Hypothalamus (tissue), 51 donors: ENCODE measurements at places on chromosomes 3 and 15.

- DNase-seq = no peak
Measured at GRCh38 chr15:61441891-61442290, 212.8 kb upstream of the RORA start.

DNA sequence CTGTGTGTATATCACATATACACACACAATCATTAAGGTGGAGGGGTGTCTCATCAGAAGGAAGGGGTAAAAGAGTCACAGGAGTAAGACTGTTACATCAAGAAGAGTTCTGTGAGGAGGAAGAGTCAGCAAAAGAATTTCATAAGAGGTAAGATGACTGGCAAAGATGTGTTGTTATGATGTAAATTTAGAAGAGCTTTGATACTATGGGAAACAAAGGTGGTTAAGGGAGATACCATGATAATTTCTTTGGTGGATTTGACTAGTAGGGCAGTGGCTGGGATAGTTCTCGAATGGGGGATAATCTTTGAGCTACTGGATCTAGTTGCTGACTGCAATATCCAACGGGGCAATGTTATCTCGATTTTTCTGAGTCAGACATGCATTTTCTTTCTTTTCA lies 61.6 kb downstream of the STAG1 start:
- no peak for DNase-seq

- DNase-seq = no peak
Measured at GRCh38 chr3:57298041-57298440, 5.6 kb upstream of the ASB14 start.

DNA sequence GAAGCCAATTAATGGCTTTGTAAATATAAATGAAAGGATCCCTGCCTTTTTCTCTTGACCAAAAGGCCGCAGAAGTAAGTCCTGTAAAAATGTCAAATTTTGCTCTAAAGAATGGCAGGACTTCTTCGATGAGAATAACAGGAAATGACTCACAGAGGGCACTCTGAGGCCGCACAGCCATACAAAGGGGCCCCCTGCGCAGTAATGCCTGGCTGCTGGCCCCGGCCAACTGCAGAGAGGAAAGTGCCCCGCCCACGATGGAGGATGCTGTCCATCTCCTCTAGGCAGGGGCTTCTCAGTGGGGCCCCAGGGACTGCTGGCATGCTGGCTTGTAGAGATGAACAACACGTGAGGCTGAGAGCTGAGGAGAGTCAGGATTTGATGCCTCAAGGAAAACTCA lies 18.1 kb upstream of the SCN10A start:
- DNase-seq = no peak

DNA sequence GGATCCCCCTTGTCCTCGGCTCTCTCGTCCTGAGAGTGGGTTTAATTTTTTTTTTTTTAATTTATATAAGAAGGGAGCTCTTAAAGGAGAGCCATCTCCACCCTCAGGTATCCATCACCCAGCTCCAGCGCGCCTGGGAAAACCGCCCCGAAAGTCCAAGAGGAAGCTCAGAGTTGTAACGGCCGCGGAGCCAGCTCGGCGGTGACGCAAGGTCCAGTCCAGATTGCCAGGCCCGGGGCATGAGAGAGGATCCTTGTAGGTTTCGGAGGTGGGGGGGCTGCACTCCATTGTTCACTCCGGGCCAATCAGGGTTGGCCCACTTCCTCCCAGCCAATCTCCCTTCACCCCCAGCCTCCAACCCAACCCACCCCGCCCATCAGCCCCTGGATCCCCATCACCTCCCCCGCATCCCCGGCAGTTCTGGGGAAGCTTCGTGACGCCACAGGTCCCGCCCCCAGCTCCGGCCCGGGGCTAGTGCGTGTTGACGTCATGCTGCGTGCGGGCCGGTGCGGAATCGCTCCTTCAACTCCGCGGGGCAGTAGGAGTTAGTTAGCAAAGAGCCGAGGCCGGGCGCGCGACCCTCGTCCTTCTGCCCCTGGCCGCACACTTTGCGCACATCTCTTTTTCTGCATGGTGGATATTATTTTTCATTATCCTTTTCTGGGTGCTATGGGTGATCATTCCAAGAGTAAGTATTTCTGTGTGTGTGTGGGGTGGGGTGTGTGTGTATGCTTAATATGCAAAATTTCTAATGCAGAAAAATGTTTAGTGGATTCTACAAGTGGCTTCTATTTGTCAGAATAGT lies at the start of gene ISL2:
TSS of gene ISL2 (plus strand) at position 520 of the 805 bp plus-strand sequence. CDS start at position 631, 111 bp downstream.
- DNase-seq = no peak

GRCh38 chr3:118059096-118059495 lies 975.5 kb downstream of the IGSF11 start:
- DNase-seq = no peak

- no peak for DNase-seq
Measured at GRCh38 chr15:92891533-92892200, 8.5 kb upstream of the CHD2 start.

DNA sequence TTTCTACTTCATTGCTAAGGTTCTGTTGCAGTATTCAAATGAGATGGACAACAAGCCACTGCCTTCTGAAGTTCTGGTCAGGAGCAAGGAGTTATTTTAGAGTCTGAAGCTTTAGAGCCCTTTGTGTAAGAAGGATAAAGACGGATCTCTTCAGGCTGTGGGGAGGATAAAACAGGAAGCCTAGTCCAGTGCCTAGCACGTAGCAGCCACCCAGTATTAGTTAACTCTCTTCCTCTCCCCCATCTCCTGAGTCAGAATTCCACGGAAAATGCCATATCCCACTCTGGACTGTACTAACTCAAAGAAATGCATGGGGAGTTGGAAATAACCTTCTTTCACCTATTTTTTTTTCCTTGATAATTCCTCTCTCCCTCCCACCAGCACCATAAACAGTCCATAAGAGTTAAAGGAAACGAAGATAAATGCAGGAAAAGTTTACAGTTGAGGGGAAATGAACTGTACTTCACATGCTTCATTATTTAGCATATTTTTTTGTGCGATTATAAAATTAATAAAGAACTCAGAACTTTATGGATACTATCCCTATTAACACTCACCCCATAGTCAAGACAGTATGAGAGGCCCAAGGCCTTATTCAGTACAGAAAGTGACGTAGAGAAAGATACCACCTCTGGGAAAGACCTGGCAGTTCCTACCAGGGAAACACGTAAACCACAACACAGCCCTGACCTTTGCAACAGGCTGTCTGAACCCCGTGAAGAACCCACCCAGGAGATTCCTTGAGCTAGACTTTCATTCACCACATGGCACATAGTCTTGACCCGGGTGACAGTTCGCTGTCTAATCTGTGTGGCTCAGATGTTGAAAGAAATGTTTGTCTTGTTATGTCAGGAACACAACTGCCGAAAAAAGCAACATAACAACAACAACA lies 9.2 kb downstream of the IGF2BP2 start:
- no peak for DNase-seq

DNA sequence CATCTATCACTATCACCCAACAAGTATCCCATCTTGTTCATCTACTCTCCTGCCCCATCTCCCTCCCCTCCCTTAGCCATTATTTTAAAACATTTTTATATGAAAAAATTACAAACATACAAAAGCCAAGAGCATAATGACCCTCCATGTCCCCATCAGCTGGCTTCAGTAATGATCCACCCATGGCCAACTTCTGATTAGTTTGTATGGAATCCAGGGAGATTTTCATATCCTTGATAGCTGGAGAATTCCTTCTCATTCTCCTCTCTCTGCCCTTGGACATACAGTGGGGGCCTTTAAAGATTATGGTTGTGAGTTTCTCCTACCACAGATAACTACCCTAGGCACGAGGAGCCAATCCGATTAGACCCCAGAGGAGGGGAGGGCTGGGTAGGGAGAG lies 40.2 kb downstream of the IRAK2 start:
- no peak for DNase-seq

DNA sequence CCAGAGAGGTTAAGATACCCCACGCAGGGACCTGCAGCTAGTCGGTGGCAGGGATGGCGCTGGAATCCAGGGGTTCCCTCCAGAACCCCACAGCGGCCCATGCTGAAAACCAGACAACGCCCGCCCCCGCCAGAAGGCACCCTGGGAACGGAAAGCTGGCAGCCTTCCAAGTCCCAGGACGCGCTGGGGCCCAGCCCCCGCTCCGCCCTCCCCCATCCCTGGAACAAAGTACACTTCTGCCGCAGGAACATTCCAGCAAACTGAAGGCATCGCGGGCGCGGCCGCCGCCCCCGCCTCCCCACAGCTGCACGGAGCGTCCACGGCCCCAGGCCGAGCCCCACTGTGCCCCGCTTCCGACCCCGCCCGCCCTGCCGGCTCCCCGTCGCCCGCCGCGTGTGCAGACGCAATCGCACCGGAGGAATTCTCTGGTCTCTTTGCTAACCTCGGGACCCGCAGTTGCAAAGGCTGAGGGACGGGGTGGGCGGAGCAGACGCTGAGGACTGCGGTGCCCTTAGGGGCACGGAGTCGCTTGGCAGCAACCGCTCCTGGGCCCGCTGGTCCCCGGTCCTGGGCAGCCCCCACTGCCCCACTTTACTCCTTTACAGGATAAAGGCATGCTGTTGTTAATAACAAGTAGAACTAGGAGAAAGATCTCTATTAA lies 44.8 kb upstream of the RNU6-1 start:
- peak; percentile 33 for DNase-seq

DNA sequence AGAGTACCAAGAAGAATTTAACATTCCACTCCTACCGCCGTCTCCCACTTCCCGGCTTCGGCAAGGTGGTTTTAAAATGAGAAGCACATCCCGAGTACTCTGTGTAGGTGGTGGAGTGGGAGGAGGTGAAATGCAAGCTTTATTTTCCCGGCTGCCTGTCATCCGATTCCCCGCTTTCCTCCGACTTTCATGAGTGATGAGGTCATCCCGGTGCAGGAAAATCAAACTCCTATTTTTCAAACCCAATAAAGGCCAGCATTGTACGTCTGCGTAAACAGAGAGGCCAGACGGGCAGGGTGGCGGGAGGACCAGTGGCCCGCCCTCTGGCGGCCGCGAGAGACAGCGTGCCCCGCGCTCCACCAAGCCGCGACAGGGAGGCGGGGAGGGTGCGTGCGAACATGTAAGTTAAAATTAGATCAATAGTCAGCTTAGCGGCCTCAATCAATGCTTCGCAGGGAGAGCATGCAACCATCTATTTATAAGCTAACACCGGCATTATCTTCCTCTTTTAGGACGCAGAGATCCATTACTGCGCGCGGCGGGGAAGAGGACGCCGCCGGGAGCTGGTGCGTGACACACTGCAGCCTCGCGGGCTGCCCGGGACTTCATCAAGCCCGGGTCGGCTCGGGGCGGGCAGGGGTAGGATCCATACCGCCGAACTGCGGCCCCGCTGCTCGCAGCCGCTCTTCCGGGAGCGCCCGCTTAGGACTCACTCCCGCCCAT lies 163.3 kb downstream of the CD47 start:
- DNase-seq = peak; percentile 41

GRCh38 chr15:97687654-97688053 lies 272.8 kb upstream of the ARRDC4 start:
- no peak for DNase-seq

GRCh38 chr15:68183616-68184315 lies 21.4 kb downstream of the CALML4 start:
- DNase-seq = no peak
